Stimulated activated CD4-positive, alpha-beta T cell treated with anti-CD3 and anti-CD28 coated beads, Interleukin-1b, Interleukin-23, amount 100 ng/mL, for 1 hour (primary cell): ENCODE measurements at places on chromosomes 6 and 20.

GRCh38 chr6:128784266-128784665 lies 98.7 kb upstream of the LAMA2 start:
- no peak for DNase-seq

GRCh38 chr20:10090588-10091166 lies 55.9 kb downstream of the ANKEF1 start:
- no peak for DNase-seq

DNA sequence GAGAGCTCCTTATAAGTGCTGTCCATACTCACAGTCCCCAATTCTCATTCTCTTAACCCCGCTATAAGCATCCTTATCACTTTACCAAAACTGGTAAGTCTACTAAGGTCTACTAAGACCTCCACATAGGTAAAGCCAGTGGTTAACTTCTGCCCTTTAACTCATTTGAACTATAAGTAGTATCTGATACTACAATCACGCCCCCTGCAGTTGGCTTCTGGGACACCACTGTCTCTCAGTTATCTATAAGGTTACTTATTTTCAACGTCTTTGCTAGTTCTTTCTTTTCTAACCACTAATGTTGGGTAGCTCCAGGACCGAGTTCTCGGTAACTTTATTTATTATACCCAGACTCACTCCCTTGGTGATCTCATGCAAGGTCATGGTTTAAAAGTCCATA lies 142.6 kb downstream of the ARHGAP18 start:
- DNase-seq: peak; percentile 5

GRCh38 chr6:129211626-129212025 lies 328.7 kb downstream of the LAMA2 start:
- no peak for DNase-seq

DNA sequence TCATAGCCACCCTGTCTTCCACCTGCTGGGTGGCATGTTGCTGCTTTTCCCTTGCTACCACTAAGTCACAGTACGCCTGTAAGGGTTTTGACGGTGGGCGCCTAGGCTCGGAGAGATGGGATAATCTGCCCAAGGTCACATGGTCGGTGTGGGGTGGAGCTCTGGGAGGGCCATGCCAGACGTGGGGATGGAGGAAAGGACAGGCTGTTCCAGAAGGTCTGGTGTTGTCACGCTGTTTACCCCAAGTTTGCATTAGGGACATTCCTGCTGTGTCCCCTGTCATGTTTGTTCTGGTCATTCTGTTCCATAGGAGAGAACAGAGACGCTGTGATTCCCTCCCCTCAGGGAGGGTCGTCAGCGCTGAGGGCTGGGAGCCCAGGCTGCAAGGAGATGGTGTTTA lies 16.1 kb downstream of the IP6K3 start:
- no peak for DNase-seq

GRCh38 chr6:21594416-21595281 lies 1.1 kb downstream of the SOX4 start:
- peak; percentile 3 for DNase-seq

DNA sequence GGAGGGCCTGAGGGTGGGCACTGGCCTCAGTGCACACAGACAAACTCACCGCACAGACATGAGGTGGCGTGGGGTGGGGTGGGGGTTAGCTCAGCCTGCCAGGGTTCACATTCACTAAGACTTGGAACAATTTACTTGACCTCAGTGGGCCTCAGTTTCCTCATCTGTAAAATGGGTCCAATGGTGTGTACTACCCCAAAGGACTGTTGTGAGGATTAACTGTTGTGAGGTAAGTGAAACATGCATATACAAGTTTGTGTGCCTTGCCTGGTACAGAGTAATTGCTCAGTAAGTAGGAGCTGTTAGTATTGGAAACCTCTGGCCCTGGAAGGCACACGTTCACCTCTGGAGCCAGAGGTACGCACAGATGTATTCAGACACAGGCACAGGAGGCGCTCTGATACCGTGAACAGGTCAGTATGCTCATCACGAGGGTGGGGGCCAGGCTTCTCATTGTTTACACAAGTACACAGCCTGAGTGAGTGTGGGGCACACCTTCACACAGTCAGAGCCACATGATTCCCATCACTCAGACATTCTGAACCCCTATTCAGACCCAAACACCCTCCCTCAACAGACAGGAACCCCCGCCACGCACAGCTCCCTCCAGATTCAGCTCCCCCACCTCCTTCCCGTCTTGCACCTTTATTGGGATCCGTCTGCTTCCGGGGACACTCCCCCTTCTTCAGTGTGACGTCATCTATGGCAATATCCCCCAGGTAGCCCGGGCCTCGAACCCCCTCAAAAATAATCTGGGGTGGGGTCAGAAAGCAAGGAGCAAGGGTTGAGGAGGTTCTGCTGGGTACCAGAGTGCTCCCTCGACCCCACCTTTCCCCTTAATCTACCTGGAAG lies 59.9 kb downstream of the MDGA1 start:
- no peak for DNase-seq

- no peak for DNase-seq
Observed at GRCh38 chr6:26360451-26361416, 4.3 kb upstream of the BTN3A2 start.

DNA sequence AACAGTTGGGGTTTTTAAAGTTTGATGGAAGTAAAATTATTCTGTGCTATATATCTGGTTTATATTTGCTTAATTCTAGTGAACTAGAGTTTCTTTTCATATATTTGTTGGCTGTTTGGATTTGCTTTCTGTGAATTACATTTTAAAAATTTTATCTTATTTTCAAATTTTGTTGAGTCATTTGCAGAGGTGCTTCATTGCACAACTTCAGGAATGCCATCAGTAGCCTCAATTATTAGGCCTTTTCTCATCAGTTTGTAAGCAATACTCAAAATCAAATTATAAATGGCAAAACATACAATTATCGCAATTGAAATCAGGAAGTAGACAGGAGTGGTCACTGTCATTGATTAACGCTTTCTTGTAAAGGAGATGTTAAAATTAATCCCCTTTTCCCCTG lies 96.9 kb downstream of the UBE3D start:
- no peak for DNase-seq

- no peak for DNase-seq
Observed at GRCh38 chr6:133467231-133467981, 226.2 kb downstream of the EYA4 start.

DNA sequence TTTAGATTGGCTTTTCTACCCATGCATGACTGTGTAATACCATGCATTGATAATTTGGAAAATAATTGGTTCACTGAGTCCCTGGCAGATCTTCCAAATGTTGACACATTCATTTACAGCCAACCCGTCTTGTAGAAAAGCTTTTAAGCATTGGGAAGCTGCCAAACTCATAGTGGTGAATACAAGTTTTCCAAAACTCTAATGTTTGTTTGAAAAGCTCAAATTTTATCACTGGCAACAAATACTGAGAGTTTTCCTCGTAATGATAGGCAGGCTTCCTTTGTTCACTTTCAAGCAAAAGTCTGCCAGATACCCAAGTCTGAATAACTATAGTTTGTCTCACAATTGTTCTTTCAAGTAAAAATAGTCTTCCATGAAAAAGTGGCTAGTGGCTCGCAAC lies 143.0 kb downstream of the FIG4 start:
- no peak for DNase-seq
